ENCODE measurements at places on chromosomes 12 and 14. TPM values are rescaled to one million over a fixed set of nuclear protein-coding genes. Genes with fewer than 3 reads are reported as not detected.
A peak's percentile ranks its signal among the peaks of the same experiment; 100 is the strongest.

AMDHD1 gene
- total RNA-seq = 0.74 TPM

- no peak overlapping the region for H3K27ac ChIP-seq
- no peaks in the 10 kb centered on the region for H3K36me3 ChIP-seq
- DNase-seq = no peak
- H3K4me1 ChIP-seq = no peaks in the 10 kb centered on the region
- H3K27me3 ChIP-seq = no peaks in the 10 kb centered on the region
Measured at GRCh38 chr12:101107032-101107763, 102.8 kb downstream of the SLC5A8 start.

DNA sequence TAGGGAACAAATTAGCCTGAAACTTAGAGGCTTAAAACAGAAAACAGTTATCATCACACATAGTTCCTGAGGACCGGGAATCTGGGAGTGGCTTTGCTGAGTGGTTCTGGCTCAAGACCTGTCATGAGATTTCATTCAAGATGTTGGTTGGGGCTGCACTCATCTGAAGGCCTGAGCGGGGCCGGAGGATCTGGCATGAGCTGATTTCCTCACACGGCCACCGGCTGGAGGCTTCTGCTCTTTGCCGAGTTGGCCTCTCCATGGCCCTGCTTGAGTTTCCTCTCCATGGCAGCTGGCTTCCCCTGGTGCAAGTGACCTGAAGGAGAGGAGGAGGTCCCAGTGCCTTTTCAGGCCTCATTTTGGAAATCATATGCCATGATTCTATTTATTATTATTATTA lies 128.1 kb downstream of the PAPOLA start:
- no peak overlapping the region for H3K27ac ChIP-seq
- no peaks in the 10 kb centered on the region for H3K4me1 ChIP-seq
- H3K4me3 ChIP-seq = no peak overlapping the region
- no peaks in the 10 kb centered on the region for H3K36me3 ChIP-seq
- no peaks in the 10 kb centered on the region for H3K27me3 ChIP-seq

- no peak overlapping the region for H3K27ac ChIP-seq
- no peaks in the 10 kb centered on the region for H3K36me3 ChIP-seq
- no peak for DNase-seq
- H3K4me3 ChIP-seq = no peak overlapping the region
- peaks cover 6% of the 10 kb centered on the region for H3K4me1 ChIP-seq
Measured at GRCh38 chr12:3795492-3796133, 42.7 kb upstream of the CRACR2A start.

TAS2R14 gene
- 6.2 TPM for total RNA-seq

- no peak overlapping the region for H3K4me3 ChIP-seq
- no peak overlapping the region for H3K27ac ChIP-seq
- no peak for DNase-seq
- H3K27me3 ChIP-seq = no peaks in the 10 kb centered on the region
- peaks cover 11% of the 10 kb centered on the region for H3K36me3 ChIP-seq
- no peaks in the 10 kb centered on the region for H3K4me1 ChIP-seq
Measured at GRCh38 chr12:21478756-21479455, 22.5 kb downstream of the RECQL start.

- no peak overlapping the region for H3K27ac ChIP-seq
- H3K27me3 ChIP-seq = no peaks in the 10 kb centered on the region
- H3K4me1 ChIP-seq = no peaks in the 10 kb centered on the region
- H3K36me3 ChIP-seq = no peaks in the 10 kb centered on the region
- DNase-seq = no peak
Measured at GRCh38 chr12:77531912-77532311, 298.8 kb upstream of the NAV3 start.

LRRIQ1 gene
- not detected for total RNA-seq

GRCh38 chr14:61573321-61573720 lies 122.0 kb upstream of the HIF1A start:
- no peak overlapping the region for H3K27ac ChIP-seq
- H3K4me3 ChIP-seq = no peak overlapping the region
- peak; percentile 32 for DNase-seq

DNA sequence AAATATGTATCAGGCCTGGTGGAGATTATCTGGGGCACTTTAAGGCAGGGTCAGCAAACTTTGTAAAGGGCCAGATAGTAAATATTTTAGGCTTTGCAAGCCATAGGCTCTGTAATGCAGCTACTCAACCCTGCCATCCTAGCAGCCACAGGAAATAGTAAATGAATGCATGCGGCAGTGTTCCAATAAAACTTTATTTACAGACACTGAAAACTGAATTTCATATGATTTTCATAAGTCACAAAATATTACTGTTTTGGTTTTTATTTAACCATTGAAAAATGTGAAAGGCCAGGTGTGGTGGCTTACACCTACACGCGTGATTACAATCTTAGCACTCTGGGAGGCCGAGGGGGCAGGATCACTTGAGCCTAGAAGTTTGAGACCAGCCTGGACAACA lies 3.2 kb upstream of the CAMKK2 start:
- H3K4me3 ChIP-seq = no peak overlapping the region
- H3K36me3 ChIP-seq = no peaks in the 10 kb centered on the region
- peaks cover 9% of the 10 kb centered on the region for H3K4me1 ChIP-seq
- H3K27me3 ChIP-seq = no peaks in the 10 kb centered on the region
- no peak overlapping the region for H3K27ac ChIP-seq

DNA sequence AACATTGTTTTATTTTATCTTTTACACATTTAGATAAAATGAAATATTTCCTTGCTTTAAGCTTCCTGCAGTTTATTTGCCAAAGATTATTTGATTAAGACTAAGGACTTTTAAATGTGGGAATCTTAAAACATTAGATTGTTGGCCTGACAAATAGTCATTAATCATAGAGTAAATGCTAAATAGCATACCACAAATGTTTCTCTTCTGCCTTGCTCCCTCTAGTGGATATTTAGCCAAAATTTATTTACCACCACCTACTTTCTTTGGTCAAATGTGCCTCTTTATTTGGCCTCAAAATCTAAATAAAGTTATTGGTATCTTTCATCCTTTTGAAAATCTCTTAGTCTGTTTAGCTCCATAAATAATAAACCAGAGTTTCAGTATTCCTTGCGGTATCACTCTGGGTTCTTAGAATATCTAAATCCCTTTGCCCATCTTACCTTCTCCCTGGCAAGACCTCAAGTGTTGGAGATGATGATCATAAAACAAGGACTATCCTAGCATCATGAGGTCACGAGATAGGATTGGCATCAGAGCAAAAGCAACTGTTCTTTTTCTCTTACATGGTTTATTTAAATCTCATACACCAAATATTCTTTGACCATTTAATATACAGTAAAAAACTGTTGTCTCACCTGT lies 150.6 kb upstream of the AEBP2 start:
- H3K4me1 ChIP-seq = no peaks in the 10 kb centered on the region
- DNase-seq = no peak
- no peaks in the 10 kb centered on the region for H3K36me3 ChIP-seq
- no peaks in the 10 kb centered on the region for H3K27me3 ChIP-seq
- H3K4me3 ChIP-seq = no peak overlapping the region
- H3K27ac ChIP-seq = no peak overlapping the region

RFX4 gene
- total RNA-seq = not detected

TTC8 gene
- total RNA-seq = 4.2 TPM

- no peaks in the 10 kb centered on the region for H3K27me3 ChIP-seq
- no peak for DNase-seq
- no peak overlapping the region for H3K27ac ChIP-seq
- no peaks in the 10 kb centered on the region for H3K36me3 ChIP-seq
Measured at GRCh38 chr14:71610797-71611196, 321.4 kb upstream of the RGS6 start.

DNA sequence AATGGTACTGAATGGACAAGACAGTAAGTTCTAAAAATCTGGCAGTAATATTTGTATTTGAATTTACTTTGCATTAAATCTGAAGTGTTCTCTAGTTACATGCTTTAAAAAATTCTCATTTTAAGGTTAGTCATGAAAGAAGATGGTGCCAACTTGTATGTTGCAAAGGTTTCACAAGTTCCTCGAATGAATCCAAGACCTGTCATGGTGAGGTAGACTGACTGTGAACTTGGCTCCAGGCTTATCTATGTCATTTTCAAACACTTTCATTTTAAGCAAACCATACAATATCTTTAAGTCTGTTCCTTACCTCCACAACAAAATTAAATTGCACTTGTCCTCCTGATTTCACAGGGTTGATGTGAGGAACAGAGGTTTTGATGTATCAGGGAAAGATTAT lies 23.4 kb downstream of the CLEC2D start:
- no peak overlapping the region for H3K4me3 ChIP-seq
- peak overlapping the region; percentile 82 for H3K27ac ChIP-seq
- peaks cover 75% of the 10 kb centered on the region for H3K36me3 ChIP-seq
- DNase-seq = no peak

DNA sequence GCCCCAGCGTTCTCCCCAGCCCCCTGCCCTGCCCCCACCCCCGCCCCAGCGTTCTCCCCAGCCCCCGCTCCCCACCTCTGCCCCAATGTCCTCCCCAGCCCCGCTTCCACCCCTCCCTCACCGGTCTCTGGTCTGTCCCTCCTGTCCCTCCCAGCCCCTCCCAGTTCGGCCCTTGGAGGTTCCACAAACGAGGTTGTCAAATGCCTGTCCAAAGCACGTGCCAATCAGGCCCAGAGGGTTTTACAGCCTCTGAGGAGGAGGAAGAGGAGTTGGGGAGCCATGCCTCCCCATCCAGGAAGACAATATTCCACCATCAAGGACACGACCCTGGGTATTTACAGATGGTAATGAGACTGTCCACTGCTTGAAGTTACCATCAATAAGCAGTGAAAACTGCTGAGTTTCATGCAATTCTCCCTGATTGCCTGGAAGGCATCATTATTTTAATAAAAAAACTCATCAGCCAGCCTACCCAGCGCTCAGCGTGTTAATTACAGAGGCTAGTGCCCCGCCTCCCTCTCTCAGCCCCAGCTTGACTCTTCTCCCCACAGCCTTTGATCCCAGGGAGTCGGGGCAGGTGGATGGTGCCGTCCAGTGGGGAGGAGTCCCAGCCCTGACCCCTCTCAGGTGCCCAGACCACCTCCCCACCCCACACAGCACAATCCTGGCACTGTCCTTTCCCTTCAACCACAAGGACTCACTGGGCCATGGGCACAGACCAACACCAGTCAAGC lies 30.6 kb upstream of the C14orf180 start:
- H3K27ac ChIP-seq = no peak overlapping the region
- no peak for DNase-seq
- H3K27me3 ChIP-seq = peaks cover 8% of the 10 kb centered on the region
- H3K4me1 ChIP-seq = no peaks in the 10 kb centered on the region
- H3K36me3 ChIP-seq = no peaks in the 10 kb centered on the region

GRCh38 chr12:124599074-124599999 lies 31.9 kb upstream of the NCOR2 start:
- peaks cover 13% of the 10 kb centered on the region for H3K27me3 ChIP-seq
- H3K36me3 ChIP-seq = no peaks in the 10 kb centered on the region
- H3K27ac ChIP-seq = no peak overlapping the region
- no peaks in the 10 kb centered on the region for H3K4me1 ChIP-seq
- H3K4me3 ChIP-seq = no peak overlapping the region

GRCh38 chr14:28143316-28143715 lies 623.3 kb upstream of the FOXG1 start:
- H3K4me1 ChIP-seq = no peaks in the 10 kb centered on the region
- no peaks in the 10 kb centered on the region for H3K27me3 ChIP-seq
- no peak overlapping the region for H3K4me3 ChIP-seq
- no peak for DNase-seq

DNA sequence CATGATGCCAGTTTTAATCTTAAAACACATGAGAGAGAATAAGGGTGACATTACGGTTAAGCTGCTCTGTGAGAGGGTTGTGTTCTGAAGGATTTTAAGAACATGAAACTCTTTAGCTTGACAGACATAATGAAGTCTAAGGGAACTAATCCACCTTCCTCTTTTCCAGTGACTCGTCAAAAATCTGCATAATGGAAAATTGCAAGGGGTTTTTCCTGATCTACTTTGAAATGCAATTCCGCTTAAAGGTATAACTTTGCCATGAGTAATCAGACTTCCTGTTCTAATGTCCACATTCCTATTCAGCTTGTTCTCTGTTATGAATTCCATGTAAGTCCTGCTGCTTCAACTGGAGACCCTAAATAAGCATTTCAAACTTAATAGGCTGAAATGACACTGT lies at the start of gene ZNF705A:
Gene ZNF705A, plus strand, starts transcription at position 171 of the 400 bp plus-strand sequence. CDS start 15,611 bp downstream, outside the sequence.
- H3K36me3 ChIP-seq = no peaks in the 10 kb centered on the region
- no peak for DNase-seq
- H3K4me3 ChIP-seq = no peak within 1 kb of the TSS
- H3K27ac ChIP-seq = no peak within 1 kb of the TSS

- H3K27me3 ChIP-seq = no peaks in the 10 kb centered on the region
- no peak for DNase-seq
- H3K27ac ChIP-seq = no peak overlapping the region
- H3K36me3 ChIP-seq = no peaks in the 10 kb centered on the region
- H3K4me1 ChIP-seq = no peaks in the 10 kb centered on the region
- H3K4me3 ChIP-seq = no peak overlapping the region
Measured at GRCh38 chr12:3266638-3267037, 189.5 kb downstream of the TSPAN9 start.

GRCh38 chr12:73833746-73834145 lies 703.9 kb upstream of the ATXN7L3B start:
- H3K4me3 ChIP-seq = no peak overlapping the region
- H3K27ac ChIP-seq = no peak overlapping the region
- H3K27me3 ChIP-seq = no peaks in the 10 kb centered on the region
- H3K36me3 ChIP-seq = no peaks in the 10 kb centered on the region
- H3K4me1 ChIP-seq = no peaks in the 10 kb centered on the region
- DNase-seq = no peak

DNA sequence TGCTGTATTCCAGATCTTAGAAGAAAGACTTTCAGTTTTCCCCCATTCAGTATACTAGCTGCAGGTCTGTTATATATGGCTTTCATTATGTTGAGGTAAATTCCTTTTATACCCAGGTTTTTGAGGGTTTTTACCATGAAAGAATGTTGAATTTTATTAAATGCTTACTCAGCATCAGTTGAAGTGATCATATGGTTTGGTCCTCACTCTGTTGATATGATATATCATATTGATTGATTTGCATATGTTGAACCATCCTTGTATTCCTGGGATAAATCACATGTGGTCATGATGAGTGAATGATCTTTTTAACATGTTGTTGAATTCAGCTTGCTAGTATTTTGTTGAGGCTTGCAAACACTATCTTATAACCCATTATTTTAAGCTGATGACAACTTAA lies 96.7 kb downstream of the TRMT5 start:
- peaks cover 59% of the 10 kb centered on the region for H3K36me3 ChIP-seq
- peaks cover 14% of the 10 kb centered on the region for H3K4me1 ChIP-seq
- no peak for DNase-seq
- H3K27me3 ChIP-seq = no peaks in the 10 kb centered on the region

TGM1 gene
- total RNA-seq = 8.7 TPM

HPD gene
- total RNA-seq = not detected

DNA sequence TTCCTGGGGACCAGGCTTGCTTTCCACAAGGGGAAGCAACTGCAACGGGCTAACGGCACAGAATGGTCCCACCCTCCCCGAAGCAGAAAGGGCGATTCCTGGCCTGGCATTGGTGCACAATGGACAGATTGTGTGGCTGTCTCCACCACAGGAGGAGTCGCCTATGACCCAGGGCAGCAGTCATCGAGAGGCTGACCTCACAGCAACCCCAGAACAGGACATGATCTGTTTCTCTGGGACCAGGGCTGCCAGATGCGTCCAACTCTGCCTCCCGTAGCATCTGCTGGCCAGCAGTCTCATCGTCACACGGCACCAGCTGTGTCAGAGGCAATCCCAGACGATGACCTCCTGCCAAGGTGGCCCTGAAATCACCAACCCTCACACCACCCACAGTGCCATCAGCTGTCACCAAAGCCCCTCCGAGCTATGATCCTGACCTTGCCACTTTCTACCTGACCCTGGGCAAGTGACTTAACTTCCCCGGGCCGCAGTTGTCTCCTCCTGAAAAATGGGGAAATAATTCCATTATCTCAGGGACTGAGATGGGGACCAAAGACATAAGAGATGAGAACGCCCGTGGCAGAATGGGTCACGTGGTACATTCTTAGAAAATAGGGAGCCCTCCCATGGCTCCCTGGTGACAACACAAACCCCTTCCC lies 86.7 kb downstream of the CHGA start:
- H3K36me3 ChIP-seq = no peaks in the 10 kb centered on the region
- peaks cover 49% of the 10 kb centered on the region for H3K4me1 ChIP-seq
- no peak for DNase-seq
- no peaks in the 10 kb centered on the region for H3K27me3 ChIP-seq

All from natural killer cell treated with Interleukin-12 subunit alpha and Interleukin-12 subunit beta and Interleukin-15 and Interleukin-18, amount 100 ng/mL, for 72 hours (primary cell).